ENCODE measurements at places on chromosomes 5 and 9. TPM values are rescaled to one million over a fixed set of nuclear protein-coding genes. Genes with fewer than 3 reads are reported as not detected.

- H3K27me3 ChIP-seq = no peaks in the 10 kb centered on the region
- no peak overlapping the region for H3K27ac ChIP-seq
- peaks cover 5% of the 10 kb centered on the region for H3K4me1 ChIP-seq
- H3K36me3 ChIP-seq = no peaks in the 10 kb centered on the region
These were observed 96.2 kb upstream of the CCDC112 start for GRCh38 chr5:115392611-115393010.

DNA sequence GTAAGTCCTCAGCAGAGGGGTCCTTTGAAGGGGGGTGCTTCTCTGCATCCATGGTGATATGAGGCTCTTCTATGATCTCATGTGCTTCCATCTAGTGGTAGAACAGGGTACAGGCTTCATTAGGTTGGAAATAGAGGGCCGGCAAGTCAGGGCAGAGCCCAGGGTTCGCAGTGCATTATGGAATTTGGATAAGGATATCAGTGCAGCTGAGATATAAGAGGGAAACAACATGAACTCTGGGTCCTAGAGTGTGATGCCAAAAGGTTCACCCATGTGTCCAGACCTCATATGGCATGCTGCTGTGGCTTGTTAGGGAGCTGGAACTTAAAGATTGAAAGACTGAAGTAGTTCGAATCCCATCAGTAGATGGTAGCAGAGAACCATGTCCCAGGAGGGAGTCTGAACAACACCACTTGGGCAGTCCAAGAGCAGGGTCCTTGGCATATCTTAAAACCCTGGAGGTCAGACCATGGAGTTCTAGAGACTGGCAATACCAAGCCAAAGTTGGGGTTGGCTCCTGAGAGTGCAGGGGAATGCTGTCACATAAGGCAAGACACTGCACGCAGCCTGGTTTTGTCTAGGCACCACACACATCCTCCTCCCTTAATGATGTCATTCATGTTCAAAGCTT is 2.3 kb downstream of the FAM221B start:
- no peaks in the 10 kb centered on the region for H3K36me3 ChIP-seq
- no peak overlapping the region for H3K4me3 ChIP-seq
- no peak overlapping the region for H3K27ac ChIP-seq
- DNase-seq = no peak
- H3K27me3 ChIP-seq = no peaks in the 10 kb centered on the region

DNA sequence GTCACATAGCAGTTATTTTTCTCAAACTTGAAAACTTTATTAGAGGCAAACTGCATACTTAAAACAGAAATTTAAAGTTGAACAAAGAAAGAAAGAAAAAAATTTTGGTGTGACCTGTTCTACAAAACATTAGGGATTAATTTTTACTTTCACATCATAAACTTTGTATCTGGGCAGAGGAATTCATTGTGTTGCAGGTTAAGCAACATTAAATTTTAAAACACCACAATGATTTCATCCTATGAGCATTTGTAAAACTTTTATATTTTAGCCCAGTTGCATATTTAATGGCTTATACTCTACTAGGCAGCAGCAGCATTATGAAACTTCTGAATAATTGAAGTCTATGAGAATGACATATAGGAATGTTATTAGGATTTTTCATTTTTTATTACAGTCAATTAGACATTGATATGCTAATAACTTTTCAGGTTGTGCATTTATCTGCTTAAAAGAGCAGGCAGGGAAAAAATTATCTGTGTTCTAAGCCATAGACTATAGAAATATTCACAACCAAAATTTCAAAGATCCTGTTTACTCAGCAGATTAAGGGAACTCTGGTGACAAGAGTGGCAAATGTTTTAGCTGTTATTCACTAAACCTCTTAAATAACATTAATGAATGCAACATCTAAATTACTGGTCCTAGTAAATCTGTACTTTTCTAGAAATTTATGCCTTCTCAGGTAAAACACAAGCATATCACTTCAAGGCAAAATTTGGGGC is 1088.5 kb upstream of the CDH6 start:
- DNase-seq = no peak
- no peaks in the 10 kb centered on the region for H3K4me1 ChIP-seq
- no peaks in the 10 kb centered on the region for H3K36me3 ChIP-seq

- peak; percentile 89 for DNase-seq
- peak overlapping the region; percentile 39 for H3K27ac ChIP-seq
- H3K27me3 ChIP-seq = no peaks in the 10 kb centered on the region
- peaks cover 4% of the 10 kb centered on the region for H3K4me1 ChIP-seq
- H3K36me3 ChIP-seq = no peaks in the 10 kb centered on the region
- peak overlapping the region; percentile 57 for H3K4me3 ChIP-seq
These were observed 226.9 kb downstream of the SMARCA2 start for GRCh38 chr9:2241836-2242741.

- H3K27me3 ChIP-seq = no peaks in the 10 kb centered on the region
- H3K27ac ChIP-seq = no peak overlapping the region
- peaks cover 18% of the 10 kb centered on the region for H3K4me1 ChIP-seq
- DNase-seq = no peak
- no peaks in the 10 kb centered on the region for H3K36me3 ChIP-seq
These were observed 122.3 kb downstream of the VAV2 start for GRCh38 chr9:133869674-133870405.

- H3K27me3 ChIP-seq = no peaks in the 10 kb centered on the region
- peaks cover 96% of the 10 kb centered on the region for H3K4me1 ChIP-seq
- peak overlapping the region; percentile 61 for H3K27ac ChIP-seq
- no peaks in the 10 kb centered on the region for H3K36me3 ChIP-seq
These were observed 71.4 kb upstream of the STXBP1 start for GRCh38 chr9:127540664-127541041.

DNA sequence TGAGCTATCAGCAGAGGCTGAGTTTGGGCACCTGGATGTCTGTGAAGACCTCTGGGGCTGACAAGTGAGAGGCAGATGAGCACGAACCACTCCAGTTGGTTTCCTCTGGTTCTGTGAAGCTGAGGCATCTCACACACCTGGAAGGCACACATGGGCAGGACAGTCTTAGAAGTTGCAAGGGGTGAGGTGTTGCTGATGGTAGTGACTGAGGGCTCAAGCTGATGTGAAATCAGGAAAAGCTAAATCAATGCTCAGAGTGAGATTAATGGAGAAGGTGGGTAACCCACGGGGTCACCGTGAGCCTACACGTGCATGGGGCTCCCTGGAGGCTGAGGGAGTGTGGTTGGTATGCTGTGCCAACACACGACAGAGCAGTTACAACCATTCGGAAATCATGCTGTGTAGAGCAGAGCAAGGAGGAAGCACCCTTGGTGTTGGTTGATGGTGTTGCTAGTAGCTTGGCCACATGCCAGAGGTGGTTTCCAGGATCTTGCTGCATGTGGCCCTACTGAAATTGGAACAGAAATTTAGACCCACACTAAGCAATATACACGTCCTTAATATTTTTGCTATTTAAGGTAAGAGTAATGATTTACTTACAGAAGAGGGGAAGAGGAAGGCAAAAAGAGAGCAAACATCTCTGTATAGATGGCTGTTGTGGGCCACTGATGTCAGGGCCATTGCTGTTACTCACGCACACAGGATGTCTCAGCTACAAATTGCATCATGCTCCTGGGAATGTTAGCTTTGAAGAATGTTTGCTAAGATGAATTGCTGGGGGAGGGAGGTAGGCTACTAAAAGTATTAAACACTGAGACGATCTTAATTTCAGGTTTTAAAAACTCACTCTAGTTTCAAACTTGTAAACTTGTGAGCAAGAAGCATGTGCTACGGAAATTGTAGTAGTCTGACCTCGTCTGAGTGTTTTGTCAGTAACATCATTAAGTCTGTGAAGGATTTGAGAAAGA is 170.5 kb downstream of the ARHGEF28 start:
- no peaks in the 10 kb centered on the region for H3K36me3 ChIP-seq
- peak; percentile 64 for DNase-seq
- no peaks in the 10 kb centered on the region for H3K27me3 ChIP-seq
- H3K4me1 ChIP-seq = peaks cover 16% of the 10 kb centered on the region
- H3K4me3 ChIP-seq = no peak overlapping the region

Gene PCDH1
- total RNA-seq = 66.6 TPM

Gene PARP8
- total RNA-seq = 52.3 TPM

Gene DNAI1
- total RNA-seq = not detected

Gene SLC45A2
- total RNA-seq = not detected

Gene PCDHGA3
- 1.7 TPM for total RNA-seq

Gene LHX6
- 16.9 TPM for total RNA-seq
